ENCODE measurements at places on chromosomes 2 and 18.

DNA sequence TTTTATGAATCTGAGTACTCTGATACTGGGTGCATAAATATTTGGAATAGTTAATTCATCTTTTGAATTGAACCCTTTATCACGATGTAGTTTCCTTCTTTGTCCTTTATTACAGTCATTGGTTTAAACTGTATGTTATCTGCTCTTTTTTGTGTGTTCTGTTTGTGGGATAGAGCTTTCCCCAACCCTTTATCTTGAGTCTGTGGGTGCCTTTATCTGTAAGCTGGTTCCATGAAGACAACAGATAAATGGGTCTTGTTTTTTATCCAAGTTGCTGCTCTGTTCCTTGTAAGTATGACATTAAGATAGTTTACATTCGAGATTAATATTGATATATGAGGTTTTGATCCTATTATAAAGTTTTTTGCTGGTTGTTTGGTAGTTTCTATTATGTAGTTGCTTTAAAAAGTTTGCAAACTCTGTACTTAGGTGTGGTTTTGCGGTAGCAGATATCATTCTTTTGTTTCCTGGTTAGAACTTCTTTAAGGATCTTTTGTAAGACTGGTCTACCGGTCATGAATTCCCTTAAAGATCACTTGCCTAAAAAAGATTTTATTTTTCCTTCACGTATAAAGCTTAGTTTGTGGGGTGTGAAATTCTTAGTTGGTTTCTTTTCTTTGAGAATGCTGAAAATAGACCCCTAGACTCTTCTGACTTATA is 1451.3 kb upstream of the SLC39A10 start:
- DNase-seq, result no peak

DNA sequence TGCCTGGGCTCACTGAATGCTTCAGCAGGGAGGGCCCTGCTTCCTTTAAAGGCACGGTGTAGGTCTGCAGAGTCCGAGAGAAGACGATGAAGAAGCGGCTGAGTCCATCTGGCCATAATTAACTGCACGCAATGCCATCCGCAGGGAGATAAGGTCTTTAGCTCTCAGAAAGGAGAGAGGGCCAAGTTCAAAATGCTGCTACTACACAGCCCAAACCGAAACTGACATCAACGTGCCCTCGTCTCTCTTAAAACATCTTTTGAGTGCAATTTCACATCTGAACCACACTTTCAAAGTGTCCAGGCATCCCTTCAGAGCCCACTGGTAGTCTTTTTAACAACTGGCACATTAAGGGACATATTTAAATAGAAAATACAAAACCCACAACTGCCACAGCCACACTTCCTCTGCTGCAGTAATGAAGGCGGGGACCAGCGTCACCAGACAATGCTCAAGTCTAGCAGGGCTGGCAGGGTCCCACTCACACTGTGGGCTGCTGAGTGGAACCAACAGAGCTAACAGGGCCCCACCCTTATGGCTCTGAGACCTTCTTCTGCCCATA is 35.8 kb downstream of the ST3GAL5 start:
- DNase-seq, result peak; percentile 40

- DNase-seq, result no peak
Measured at GRCh38 chr2:191556463-191556862, 121.5 kb upstream of the NABP1 start.

GRCh38 chr2:223887127-223887526 is 49.7 kb upstream of the AP1S3 start:
- DNase-seq, result no peak

GRCh38 chr18:72412927-72413326 is 131.2 kb downstream of the CBLN2 start:
- DNase-seq, result no peak

- DNase-seq, result no peak
Measured at GRCh38 chr18:3819961-3820360, 370.0 kb downstream of the TGIF1 start.
